ENCODE measurements at places on chromosomes 5 and 9.

DNA sequence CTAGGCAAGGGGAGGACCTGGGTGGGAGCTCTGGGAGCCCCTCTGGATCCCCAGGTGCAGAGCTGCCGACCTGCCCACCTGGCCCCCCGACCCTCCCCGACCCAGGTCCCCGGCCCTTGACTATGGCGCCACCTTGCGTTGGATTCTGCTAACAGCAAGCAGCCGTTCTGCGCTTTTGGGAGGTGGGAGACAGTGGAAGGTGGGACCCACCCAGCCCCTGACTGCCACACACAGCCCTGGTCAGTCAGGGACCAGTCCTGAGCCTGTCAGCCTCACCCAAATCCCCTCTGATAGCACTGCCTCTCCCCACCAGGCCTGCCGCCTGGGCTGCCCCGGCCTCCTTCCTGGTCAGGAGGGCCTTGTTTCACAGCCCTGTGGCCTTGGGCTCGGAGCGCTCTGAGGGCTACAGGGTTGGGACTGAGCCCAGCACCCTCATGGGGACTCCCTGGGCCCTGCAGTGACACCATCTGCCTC lies 77.9 kb downstream of the HMCN2 start:
- DNase-seq, result no peak

DNA sequence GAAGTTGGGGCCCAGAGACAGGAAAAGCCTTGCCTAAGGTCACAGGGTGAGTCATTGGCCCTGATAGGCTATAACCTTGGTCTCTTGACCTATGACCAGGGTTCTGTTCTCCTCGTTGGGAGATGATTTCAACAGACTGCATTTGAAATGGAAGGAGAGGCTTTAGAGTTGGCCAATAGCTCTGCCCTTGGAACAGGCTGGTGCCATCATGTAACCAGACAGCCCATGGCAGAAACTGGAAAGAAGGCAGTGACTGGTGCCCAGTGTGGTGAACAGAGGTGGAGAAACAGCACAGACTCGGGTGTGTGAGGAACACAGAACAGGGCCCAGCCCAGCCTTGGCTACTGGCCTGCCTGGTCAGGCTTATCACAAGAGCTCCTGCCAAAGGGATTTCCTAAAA lies 109.8 kb upstream of the SLC25A48 start:
- DNase-seq, result no peak

DNA sequence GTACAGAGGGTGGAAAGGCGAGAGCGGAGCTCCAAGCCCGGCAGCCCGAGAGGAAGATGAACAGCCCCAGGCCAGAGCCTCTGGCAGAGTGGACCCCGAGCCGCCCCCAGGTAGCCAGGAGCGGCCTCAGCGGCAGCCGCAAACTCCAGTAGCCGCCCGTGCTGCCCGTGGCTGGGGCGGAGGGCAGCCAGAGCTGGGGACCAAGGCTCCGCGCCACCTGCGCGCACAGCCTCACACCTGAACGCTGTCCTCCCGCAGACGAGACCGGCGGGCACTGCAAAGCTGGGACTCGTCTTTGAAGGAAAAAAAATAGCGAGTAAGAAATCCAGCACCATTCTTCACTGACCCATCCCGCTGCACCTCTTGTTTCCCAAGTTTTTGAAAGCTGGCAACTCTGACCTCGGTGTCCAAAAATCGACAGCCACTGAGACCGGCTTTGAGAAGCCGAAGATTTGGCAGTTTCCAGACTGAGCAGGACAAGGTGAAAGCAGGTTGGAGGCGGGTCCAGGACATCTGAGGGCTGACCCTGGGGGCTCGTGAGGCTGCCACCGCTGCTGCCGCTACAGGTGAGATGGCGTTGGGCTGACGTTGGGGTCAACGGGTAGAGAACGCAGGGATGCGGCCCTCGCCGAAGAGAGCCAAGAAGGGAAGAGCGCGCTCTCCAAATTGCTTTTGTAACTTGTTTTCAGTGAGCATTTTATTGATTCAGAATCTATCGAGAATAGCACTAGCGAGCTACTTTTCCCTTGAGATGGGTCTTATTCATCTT lies at the start of gene PTGER4:
Gene PTGER4, plus strand, starts transcription at position 3 of the 769 bp plus-strand sequence. CDS start 1,079 bp downstream, outside the sequence.
- no peak for DNase-seq

- no peak for DNase-seq
Observed at GRCh38 chr5:154757814-154758406, 2.7 kb downstream of the LARP1 start.

DNA sequence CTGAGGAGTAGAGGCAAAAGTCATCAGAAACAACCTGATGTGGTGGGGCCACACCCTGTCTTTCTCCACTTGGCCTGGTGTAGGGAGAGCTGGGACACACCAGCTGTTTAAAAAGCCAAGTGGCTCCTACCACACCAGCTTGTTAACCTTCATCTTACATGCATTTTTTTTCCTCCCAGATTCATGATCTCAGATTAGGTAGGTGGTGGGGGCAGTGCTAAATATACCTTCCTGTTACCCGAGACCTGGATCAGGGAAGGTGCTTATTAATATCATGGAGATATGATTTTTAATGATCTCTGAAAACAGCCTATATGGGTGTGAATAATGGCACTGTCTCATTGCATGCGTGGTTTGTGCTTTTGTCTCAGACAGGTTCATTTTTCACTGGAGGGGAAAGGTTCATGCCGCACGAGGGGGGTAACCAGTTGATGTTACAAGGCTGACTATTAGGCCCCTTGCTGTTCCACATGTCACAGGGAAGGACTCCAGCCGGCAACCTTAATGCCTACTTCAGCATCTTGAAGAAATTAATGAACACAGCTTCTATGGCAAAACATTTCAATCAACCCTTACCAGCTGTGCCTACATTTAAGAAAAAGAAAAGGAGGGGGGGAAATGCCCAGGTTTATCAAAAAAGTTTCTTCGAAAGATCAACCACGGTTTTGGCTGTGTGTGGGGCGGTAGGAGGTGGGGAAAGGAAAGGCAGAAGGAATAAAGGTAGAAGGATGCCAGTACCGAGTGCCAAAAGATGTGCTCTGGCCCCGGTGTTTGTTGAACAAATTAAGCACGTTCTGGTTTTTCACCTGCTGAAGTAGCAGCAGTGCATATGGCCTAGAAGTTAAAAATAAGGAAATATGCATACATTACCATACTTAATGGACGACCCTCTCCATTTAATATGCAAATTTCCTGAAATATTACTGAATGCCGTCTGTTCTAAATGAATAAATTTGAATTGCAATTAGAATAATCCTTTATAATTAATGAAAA lies 185.4 kb downstream of the EBF1 start:
- DNase-seq, result no peak

DNA sequence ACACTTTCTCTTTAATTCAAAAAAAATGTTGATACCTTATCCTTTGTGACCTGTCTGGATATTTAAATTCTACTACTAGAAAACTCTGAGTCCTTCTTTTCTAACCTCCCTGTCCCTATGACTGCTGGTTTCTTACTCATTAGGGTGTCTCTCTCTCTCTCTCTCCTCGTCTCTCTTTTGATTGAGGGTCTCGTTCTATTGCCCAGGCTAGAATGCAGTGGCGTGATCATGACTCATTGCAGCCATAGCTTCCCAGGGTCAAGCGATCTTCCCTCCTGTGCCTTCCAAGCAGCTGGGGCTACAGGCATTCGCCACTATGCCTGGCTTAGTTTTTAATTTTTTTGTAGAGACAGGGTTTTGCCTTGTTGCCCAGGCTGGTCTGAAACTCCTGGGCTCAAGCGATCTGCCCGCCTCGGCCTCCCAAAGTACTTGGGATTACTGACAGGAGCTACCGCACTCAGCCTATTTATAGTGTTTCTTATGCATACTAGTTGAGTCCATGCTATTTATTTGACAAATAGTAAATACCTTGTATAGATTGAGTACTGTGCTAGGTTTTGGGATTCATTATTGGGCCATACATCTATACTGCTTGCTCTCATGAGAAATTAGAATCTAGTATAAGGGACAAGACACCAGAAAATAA lies 61.9 kb downstream of the NSD1 start:
- DNase-seq, result no peak

DNA sequence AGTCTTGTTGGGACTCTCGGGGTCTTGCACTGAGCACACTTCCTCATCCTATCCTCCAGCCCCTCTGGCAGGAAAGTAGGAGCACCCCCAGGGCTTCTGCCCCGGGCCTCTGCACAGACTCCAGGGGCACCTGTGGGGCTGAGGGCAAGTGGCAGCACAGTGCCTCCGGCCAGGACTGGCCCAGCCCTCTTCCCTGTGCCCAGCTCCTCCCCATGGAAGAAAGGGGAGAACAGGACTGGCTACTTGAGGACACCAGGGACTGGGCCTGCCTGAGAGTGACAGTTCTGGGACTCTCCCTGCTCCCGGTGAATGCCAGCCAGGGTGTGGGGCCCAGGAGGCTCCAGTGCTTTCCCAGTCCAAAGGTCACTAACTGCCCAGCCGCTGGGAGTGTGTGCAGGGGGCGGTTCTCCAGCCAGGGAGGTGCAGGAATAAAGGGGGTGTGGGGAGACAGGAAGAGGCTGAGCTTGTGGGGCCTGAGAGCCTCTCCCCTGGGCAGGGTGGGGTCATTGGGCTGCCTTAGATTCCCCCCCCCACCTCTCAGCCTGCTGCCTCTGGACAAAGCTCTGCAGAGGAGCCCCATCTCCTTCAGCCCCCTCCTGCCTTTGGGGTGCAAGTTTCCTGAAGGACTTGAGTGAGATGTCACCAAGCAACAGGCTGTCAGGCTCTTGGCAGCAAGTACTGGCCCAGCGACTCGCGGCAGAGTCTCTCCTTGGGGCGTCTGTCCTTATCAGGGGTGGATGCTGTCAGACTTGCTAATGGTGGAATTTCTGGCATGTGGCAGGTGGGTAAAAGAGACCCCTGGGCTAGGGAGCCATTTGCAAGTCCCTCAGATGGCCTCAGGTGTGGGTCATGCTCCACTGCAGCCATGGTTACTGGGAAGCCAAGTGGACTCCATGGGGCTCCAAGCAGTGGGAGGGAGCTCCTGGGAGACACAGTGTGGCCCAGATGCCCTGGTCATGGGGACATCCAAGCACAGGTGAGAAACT lies 19.1 kb upstream of the JADE2 start:
- DNase-seq, result no peak

DNA sequence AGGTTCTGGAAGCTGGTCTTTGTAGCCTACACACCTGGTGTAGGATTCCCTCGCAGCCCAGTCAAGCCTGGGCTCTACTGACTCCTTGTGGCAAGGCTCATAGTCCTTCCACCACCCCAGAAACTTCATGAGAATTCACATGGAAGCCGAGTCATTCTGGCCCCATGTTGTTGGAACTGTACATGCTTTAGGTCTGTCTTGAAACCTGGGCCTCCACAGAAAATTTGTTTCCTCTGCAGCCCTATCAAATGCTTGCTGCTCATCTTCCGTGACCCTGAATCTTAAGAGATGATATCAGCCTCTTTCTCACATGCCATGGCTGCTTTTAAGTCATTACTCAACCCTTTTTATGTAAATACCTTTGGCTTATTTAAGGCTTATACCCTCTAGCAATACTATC lies 113.4 kb upstream of the GRHPR start:
- no peak for DNase-seq

DNA sequence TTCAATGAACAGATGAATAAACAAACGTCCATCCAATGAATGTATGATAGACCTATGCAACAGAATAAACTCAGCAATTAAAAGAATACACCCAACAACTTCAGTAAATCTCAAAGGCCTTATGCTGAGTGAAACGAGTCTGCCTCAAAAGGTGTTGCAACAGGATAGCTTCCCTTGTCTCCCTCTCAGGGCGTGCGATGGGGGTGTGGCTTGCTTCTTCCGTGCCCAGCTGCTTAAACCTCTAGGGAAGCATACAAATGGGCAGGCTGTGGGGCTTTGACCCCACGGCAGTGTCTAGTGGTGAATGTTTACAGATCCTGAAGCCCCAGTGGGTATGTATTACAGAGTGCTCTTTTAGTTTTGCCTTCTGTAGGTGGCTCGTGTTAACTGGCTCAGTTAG lies 87.0 kb upstream of the CCL21 start:
- no peak for DNase-seq

DNA sequence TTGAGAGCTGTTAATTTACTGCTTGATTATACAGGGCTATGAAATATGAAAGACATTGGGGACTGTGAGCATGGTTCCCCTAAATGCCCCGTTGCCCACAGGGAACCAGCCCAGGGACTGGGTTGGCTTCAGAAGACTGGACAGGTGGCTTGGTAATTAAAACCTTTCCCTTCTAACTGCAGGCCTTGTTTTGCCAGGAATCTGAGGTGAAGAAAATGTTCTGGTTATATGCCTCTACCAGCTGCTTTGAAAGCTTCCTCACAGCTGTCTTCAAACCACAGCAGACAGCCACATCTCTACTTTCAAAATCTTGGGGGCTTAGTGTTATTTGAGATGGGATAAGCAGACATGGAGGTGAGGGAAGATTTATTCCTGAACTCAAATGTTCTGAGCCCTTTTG lies 153.3 kb upstream of the SPRY4 start:
- no peak for DNase-seq

DNA sequence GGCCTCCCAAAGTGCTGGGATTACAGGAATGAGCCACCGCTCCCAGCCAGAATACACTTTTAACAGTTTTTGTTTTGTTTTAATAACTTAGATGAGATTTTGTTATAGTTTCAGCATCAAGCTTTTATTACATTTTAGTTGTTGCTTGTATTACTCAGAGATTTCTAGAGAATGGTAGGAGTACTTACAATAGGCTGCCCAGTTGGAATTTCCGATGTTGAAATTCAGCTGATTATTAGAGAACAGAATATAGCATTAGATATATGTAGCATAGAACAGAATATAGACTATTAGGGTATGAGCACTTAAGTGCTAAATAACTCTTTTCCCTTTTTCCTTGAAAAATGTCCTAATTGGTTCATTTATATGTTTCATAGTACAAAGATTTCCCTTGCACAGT lies 6.2 kb downstream of the KDM4C start:
- no peak for DNase-seq

- no peak for DNase-seq
Observed at GRCh38 chr5:108102463-108102862, 279.4 kb downstream of the FBXL17 start.

- DNase-seq, result no peak
Observed at GRCh38 chr5:166370928-166371690, 1920.3 kb upstream of the WWC1 start.

GRCh38 chr9:128429513-128430086 lies 8.9 kb downstream of the CERCAM start:
- no peak for DNase-seq

- DNase-seq, result no peak
Observed at GRCh38 chr5:159359408-159359807, 29.1 kb upstream of the IL12B start.

GRCh38 chr5:30195036-30195435 lies 998.5 kb upstream of the CDH6 start:
- DNase-seq, result peak; percentile 100

DNA sequence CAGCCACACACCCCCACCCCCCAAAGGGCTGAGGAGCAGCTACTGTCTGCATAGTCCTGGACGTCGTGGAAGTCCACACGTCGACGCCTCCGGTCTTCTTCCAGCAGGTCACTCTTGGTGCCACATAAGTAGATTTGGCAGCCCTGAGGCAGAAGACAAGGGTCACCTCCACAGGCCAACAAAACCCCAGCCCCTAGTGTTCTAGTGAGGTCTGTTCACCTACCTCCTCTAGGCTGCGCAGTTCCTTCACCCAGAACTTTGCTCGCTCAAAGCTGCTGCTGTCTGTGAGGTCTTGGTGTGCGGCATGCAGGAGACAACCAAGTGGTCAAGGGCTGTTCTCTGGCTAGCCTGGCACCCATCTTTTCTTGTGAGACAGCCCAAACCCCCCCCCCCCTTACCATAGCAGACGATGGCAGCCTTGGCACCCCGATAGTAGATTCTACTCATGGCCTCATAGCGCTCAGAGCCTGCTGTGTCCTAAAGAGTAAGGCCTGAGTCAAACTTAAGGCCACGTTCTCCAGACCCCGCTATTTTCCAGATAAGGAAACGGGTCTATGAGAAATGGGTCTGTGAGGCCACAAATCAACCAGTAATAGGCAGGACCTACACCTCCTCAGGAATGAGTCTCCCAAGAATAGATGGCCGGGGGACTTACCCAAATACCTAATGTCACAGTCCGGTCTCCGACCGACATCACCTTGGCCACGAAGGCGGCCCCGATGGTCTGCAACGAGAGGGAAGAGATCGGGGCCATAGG lies 987 bp downstream of the RAB24 start:
- DNase-seq, result no peak
